Iris pigment epithelial cell (primary cell): ENCODE measurements at places on chromosomes 4 and X.

DNA sequence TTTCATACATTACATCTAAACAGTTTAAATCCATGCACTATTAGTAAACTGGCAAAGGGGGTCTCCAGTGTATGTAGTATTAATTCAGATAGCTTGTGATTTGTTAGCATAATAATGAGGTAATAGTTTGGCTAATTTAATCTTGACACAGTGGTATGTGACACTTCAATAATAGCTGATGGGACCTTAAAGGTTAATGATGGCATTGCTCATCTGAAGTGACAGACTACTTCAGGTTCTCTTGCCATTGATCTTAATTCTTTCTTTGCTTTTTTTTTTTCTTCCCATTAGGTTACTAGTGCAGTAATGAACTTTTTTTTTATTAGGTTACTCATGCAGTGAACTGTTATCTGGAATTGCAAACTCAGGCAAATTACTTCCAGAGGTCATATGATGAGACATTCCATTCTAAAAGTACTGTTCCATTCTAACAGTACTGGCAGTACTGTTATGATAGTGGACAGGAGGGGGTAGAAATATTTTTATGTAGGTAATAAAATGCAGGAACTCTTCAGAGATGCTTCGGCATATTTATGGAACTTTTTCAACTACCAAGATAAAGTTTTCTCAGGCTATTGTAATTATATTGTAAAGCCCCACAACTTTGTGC is 911.3 kb upstream of the LCORL start:
- no peak for DNase-seq

- no peak for DNase-seq
These were observed 388.1 kb upstream of the IGFBP7 start for GRCh38 chr4:57498251-57498650.

DNA sequence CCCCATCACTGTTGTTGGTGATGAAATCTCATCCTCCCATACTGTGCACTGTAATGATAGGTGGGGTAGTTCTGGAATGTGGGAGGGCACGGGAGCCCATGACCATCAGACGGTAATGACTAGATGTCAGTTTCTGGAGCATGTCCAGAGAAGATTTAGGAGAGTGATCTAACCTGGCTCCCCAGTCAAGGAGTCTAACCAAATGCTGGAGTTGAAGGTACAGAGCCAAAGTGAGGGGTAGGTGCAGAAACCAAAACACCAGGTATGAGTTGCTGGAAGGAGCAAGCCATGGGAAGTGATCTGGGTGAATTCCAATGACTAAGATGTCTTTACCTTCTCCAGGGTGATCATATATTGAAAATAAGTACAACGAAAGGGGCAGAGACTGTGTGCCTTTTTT is 296.9 kb downstream of the INPP4B start:
- DNase-seq: no peak

DNA sequence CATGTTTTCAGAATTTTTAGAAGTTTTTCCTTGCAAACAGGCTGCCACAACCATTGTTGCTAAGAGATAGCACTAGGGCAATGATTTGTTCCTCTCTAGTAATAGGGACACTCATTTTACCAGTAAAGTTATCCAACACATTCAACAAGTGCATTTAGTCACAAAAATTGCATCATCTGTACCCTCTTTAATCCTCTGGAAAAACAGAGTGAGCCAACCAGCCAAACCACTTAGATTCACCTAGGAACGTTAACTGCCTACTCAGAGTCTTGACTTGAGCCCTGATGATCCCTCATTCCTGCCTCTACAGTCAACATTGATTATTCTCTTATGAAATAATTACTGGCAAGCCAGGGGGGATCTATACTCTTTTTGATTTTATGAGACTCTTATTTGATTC is 17.0 kb upstream of the ADGRA3 start:
- no peak for DNase-seq
